ENCODE measurements at places on chromosomes 7 and 10.

- no peak for DNase-seq
Observed at GRCh38 chr10:17703706-17704105, 48.3 kb upstream of the TMEM236 start.

- DNase-seq: no peak
Observed at GRCh38 chr7:51300762-51301674, 15.6 kb downstream of the COBL start.

- no peak for DNase-seq
Observed at GRCh38 chr7:145398758-145399157, 562.9 kb upstream of the TPK1 start.

- DNase-seq: peak; percentile 4
Observed at GRCh38 chr10:32446536-32447406, 831 bp downstream of the CCDC7 start.

- DNase-seq: peak; percentile 12
Observed at GRCh38 chr7:19663816-19664462, 44.9 kb downstream of the POLR1F start.

DNA sequence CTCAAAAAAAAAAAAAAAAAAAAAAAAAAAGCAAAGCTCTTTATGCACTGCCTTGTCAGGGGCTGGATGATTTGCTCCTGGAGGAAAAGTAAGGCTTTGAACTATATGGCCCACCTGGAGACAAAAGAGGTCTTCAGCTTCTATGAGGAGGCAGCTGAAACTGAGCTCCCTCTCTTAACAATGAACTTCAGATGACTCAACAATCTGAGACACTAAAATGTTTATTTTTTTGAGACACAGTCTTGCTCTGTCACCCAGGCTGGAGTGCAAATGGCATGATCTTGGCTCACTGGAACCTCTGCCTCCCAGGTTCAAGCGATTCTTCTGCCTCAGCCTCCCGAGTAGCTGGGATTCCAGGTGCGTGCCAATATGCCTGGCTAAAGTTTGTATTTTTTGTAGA lies 36.7 kb downstream of the RAB19 start:
- DNase-seq: no peak

DNA sequence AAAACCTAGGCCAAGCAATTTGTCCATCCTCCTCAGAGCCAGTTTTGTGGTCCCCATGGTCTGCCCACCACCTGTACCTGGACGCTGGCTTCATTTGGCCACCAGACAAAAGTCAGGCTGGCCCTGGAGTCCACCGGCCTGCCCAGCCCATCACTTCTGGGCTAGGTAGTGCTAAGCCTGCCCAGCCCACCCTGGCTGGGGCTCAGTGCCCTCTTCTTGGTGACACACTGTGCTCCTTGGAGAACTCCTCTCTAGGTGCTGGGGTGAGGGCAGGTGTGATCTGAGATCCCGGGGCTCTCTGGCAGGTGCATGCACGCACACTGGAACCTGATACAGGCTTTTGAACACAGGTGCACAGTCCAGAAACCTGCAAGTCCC lies 1.1 kb downstream of the AIFM2 start:
- DNase-seq: no peak

DNA sequence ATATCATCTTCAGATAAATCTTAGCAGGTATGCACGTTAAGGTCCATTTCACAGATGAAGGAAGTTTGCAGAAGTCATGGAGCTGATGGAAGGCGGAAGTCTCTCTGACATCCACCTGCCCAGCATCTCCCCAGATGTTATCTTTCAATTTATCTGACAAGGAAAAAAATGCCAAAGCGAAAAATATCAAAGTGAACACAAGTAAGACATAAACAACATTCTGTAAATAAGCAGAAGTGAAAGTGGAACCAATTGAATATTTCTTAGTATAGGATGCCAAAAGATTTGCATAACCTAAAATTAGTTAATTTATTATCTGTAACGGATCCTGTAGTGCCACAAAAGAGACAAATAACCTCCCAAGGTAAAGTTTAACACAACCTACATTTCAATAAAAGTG lies 73.6 kb upstream of the NEBL start:
- no peak for DNase-seq

GRCh38 chr10:69491611-69492010 lies 40.3 kb downstream of the TSPAN15 start:
- DNase-seq: no peak

GRCh38 chr10:12833451-12833850 lies 168.1 kb downstream of the CCDC3 start:
- no peak for DNase-seq

DNA sequence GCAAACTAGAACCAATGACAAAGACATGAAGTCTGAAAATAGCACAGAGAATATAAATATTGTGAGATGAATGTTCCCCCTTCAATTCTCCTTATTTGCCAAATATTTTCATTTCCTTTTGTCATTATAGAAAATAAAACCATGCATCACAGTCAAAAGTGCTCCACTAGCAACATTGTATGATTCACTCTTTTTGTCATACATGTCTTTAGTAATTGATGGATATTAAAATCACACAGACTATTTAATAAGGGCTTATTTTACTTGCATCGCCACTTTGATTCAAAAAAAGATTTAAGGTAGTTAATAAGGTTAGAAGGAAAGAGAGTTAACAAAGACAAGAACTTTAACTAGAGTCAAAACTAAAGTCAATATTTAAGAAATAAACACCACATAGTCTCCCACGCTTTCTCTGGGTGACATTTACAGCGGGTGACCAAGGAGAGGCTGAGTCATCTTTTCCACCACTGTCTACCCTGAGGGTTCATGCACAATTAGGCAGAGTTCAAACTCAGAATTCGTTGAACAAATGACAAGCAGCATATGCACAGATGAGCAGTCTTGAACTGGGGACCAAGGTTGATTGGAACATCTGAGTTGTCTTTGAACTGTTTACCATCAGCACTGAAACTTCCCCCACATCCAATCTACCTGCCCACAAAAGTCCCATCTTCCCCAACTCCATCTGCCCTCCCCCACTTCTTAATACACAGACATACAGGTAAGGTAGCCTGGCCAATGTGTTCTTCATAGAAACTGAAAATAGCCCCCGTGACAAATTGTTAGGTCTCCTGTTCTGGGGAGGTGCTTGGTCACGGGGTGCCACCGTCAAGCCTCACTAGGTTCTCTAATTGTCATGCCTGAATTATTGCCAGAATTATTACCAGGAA lies 42.5 kb downstream of the C7orf25 start:
- no peak for DNase-seq

- DNase-seq: no peak
Observed at GRCh38 chr10:111113961-111114757, 37.3 kb downstream of the ADRA2A start.

DNA sequence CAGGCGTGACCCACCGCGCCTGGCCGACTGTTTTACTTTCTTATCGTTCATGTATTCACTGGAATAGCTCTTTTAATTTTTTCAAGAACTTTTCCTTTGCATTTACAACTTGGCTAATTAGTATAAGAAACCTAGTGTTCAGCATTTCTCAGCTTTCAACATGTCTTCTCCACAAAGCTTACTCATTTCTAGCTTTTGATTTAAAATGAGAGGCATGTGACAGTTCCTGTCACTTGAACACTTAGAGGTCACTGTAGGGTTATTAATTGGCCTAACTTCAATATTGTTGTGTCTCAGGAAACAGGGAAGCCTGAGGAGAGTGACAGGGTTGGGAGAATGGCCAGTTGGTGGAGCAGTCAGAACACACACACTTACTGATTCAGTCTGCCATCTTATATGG lies 125.1 kb upstream of the GPR22 start:
- no peak for DNase-seq

DNA sequence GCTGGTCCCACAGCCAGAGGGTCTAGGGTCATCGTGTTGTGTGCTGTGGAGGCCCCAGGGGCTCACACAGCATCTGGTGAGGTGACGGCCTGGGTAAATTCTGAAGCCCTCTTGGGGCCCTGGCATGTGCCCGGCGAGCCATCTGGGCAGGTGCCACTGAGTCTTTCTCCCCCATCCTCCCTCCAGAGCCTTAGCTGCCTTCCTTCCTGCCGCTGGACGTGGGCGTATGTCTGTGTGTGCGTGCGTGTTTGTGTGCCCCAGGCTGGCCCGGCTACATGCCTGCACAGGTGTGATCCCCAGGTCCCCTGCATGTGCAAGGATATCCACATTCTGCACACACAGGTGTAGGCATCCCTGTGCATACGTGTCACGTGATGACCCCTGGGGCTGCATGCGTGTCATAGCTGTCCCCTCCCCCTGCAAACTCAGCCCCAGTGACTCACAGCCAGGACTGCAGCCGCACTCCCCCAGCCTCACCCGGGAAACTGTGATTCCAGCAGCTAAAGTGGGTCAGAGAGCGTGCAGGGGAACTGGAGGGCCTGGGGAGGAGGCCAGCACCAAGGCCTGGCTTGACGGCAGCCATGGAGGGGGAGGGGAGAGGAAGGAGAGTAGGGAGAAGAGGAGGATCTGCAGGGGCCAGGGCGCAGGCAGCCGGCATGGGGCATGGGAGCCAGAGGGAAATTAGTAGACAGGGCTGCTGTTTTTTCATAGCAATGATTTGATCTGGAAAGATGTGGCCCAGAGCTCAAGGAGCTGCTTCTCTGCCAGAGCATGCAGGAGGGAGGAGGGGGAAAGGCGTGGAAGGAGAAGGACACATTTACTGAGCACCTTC lies 46.4 kb downstream of the ELFN1 start:
- DNase-seq: no peak

DNA sequence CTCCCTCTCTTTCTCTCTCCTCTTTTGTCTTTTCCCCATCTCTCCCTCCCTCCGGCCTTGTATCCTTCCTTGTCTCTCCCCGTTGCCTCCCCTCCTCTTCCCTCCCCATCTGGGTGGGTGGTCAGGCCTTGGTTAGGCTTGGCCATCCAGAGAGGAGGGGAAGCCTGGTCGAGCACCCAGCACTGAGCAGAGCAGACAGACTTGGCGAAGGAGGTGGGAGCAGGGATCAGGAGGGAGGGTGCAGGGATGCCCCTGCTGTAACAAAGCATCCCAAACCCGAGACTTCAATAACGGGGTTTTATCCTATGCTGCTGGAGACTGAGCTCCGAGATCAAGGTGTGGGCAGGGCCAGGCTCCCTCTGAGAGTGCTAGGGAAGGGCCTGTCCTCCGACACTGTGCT lies 97.3 kb downstream of the PAXIP1 start:
- DNase-seq: no peak

- DNase-seq: no peak
Observed at GRCh38 chr7:155222573-155222972, 75.1 kb upstream of the INSIG1 start.

GRCh38 chr10:12839941-12840611 lies 161.4 kb downstream of the CCDC3 start:
- no peak for DNase-seq

DNA sequence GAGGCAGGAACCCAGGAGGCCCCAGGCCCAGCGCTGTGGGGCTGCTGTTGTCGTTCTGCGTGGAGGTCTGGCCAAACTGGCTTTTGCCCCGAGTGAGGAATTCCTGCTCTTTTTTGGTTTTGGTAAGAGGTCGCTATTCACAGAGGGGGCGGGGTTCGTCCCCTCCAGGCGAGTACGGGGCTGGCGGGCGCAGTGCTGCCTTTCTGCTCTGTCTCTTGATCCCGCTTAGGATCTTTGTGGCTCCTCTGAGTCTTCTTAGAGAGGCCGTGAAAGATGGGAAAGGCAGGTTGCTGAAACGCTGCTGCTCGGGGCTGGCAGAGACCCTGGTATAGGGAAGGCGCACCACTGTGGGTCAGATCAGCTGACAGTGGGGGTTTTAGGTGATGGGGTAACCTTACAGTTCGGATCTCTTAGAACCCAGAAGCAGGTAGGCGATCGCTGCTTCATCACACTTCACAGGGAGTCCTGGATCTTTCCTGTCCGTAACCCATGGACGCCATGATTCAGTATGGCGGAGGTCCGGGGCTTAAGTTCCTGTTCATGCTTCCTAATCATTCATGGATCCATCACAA lies 136.7 kb downstream of the KIF20B start:
- no peak for DNase-seq

DNA sequence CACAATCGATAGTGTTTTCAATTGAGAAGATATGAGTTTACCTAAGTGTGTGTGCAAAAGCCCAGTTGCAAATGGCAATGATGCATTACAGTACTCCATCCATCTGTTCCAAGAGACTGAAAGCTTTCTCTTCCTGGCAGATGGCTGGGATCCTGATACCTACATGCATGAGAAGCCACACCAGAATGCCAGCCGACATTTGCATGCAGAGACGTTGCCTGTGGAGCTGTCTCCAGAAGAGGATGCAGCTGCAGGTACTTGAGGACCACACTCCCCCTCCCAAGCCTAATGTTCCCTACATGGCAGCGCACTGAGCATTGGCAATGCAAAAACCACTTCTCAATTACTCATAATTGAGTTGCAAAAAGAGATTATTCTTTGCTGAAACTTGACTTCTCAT lies 332.1 kb downstream of the WDR11 start:
- DNase-seq: no peak

GRCh38 chr10:130511766-130512165 lies 375.6 kb downstream of the GLRX3 start:
- DNase-seq: no peak

DNA sequence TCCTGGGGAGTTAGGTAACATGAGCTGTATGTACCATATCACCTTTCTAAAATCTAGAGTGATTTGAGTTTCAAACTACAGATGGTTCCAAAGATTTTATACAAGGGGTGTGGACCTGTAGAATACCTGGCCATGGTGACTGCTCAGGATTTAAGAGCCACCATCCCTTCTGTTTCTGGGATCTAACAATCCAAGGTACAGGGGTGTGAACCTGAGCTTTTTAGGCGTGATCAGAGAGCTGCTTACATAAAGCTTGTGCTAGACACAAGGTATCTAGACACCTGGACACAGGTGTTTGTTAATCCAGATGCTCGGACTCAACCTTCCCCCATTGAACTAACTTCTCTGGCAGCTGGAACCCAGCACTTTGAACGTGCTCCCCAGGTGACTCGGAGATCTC lies 516.4 kb downstream of the RPS24 start:
- no peak for DNase-seq

DNA sequence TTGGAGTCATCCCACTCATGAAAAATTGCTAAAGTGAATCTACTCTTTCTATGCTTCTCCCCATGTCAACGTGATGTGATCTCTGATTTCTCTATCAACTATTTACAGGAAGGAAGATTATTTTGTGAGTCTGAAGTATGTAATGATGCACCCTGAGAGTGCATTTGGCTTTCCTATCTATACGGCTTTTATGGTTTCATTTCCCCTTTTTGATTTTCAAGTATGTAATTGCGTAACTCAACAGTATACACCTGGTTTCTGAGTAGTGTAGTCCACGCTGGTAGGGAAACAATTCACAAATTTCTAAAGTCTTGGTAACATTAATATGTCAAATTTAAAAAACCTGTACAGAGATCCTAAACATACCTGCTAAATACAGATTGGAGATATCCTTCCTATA lies 194.7 kb upstream of the SEMA3A start:
- no peak for DNase-seq

DNA sequence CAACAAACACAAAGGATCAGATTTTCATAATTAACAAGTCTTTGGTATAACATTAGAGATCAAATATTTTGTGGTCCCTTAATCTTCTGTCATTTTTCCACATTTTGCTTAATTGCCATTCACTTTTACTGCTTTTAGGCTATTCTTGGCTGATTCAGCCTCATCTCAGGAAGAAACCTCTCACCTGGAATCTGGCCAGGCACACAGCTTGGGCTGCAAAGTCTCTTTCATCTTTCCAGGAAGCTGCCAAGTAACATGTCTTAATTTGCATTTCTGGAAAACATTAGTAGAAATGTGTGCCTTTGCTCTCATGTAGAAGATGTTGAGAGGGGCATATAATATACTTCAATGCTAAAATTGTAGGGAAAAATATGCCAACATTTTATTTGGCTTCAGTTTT lies 174.2 kb upstream of the STEAP4 start:
- no peak for DNase-seq

Data from NCI-H460 (cell line).